ENCODE measurements at places on chromosomes 1 and 21.
A peak's percentile ranks its signal among the peaks of the same experiment; 100 is the strongest.

- peak; percentile 1 for DNase-seq
Observed at GRCh38 chr21:40760821-40761220, 86.1 kb downstream of the DSCAM start.

DNA sequence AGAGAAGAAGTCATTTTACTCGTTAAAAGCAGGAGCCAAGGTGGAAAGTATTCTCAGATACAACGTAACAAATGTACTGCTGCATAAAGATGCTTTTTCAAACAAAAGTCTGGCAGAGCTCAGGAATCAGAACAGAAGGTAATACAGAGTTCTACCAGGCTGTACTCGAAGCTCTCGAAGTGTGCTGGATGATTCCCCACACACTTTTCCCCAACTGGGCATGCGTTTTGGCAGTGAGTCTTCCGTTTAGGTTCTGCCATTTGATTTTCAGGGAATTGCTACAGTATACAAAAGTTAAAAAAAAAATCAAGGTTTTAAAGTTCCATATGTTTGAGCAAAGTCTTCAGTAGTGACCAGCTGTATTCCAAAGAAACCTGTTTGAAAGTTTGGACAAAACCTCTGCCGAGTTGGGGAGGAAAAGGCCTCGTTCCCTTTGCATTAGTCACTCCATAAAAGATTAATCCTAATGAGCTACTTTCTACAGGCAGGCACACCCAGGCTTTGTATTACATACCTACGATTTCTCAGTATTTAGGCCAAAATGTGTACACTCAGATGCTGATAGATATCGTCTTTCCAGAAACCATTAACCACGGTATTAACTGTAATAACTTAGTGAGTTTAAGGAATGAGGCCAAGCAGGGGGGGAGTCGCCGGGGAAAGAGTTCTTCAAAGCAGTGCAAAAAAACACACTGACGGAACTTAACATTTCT is 477.1 kb downstream of the LMO4 start:
- DNase-seq: peak; percentile 81

DNA sequence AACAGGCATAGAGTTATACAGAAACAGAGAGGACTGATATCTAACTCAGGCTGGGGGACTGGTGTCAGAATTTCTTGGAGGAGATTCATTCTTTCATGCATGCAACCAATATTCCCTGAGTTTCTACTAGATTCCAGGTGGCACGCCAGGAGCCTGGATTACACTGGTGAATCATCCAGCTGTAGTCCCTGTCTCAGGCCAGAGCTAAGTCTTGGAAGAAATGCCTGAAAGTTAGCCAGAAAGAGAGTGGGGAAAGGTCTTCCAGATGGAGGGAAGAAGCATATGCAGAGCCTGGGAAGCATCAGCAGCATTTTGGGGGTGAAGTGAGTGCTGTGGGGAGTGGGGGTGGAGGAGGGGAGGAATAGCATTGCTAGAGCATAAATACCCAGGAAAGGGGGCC is 239.1 kb downstream of the OMA1 start:
- no peak for DNase-seq

- no peak for DNase-seq
Observed at GRCh38 chr1:11592752-11593151, 61.5 kb downstream of the FBXO2 start.

DNA sequence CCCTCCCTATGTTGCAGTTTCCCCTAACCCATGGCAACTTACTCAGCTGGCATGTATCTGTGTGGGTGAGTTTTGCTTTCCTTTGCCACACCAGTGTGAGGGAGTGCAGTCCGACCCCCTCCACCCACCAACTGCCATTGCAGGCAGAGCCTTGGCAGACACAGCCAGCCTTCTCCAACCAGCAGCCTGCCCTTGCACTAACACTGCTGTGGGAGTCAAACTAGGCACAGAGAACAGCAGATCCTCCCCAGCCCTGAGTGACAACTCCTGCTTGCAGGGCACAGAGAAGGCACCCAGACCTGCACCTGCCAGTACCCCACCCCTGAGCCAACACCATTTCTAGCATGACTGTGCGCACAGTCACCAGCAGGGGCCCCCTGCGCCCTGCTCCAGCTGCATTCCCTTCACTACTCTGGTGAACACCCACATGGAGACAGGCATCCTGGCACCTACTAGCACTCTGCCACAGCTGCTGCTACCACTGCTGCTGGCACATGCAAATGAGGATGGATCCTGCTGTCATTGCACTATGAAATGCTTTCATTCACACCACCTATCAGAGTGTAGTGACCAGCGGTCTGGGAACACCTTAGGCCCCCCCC is 98.4 kb downstream of the MAGI3 start:
- no peak for DNase-seq

- DNase-seq: no peak
Observed at GRCh38 chr1:46687093-46687659, 15.5 kb downstream of the TEX38 start.

Measured in BJ (cell line).